Hindlimb muscle (tissue), 1 donor: ENCODE measurements at places on chromosomes 13 and 19. TPM values are rescaled to one million over a fixed set of nuclear protein-coding genes. Genes with fewer than 3 reads are reported as not detected.

The GJB2 gene
- 0.53 TPM for polyA plus RNA-seq

The ZNF441 gene
- 6.4 TPM for polyA plus RNA-seq

The METTL21C gene
- polyA plus RNA-seq = 17.5 TPM

The ICAM5 gene
- 0.23 TPM for polyA plus RNA-seq

The THAP8 gene
- polyA plus RNA-seq = 11.2 TPM

The SBK3 gene
- polyA plus RNA-seq = 0.15 TPM

The ZNF571 gene
- 6.7 TPM for polyA plus RNA-seq

The PRODH2 gene
- polyA plus RNA-seq = 0.12 TPM

DNA sequence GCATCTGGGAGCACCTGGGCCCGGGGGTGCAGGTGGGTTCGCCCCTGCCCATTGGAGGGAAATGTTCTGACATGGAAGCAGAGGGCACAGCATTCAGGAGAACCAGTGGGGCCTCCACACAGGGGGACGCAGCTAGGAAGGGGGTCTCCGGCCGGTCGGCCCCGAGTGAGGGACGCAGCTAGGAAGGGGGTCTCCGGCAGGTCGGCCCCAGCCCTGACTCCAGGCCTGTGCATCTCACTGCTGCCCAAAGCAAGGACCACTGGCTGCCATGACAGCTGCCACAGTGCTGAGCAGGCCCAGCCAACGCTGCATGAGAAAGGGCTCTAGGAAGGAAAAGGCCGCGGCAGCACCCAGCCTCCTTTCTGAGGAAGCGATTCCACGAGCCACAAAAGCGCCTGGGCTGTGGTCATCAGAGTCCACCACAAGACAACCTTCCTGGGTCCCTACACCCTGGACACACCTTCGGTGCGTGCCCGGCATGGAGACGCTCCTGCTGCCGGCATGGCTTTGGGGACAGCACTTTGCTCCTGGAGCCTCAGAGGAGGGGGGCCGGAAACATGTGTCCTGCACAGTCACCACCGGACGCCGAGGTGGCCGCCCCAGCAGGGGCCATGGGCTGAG lies 9.7 kb downstream of the RASA3 start:
- DNase-seq = no peak

GRCh38 chr19:6718741-6719539 lies 1.5 kb downstream of the C3 start:
- no peak for DNase-seq

GRCh38 chr13:31051999-31052398 lies 109.7 kb downstream of the HSPH1 start:
- no peak for DNase-seq

DNA sequence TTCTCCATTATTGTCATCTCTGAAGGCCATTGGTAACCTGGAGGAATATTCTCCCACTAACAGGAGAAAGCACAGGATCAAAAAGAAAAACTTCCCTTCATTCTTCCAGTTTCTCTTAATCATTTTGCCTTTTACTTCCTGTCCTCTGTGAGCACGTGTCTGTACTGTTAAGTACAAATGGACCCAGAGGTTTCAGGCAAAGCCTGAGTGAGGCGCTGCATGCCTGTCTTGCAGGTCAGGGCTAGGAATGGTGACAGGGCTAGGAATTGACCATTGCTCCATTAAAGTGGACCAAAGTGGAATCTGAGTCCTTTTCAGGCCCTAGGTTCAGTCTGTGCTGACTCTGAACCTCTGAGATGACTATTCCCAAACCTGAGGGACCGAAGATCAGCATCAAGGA lies 326.7 kb downstream of the SHISA2 start:
- no peak for DNase-seq

- DNase-seq = no peak
Observed at GRCh38 chr13:114068656-114069318, 63.6 kb downstream of the RASA3 start.

DNA sequence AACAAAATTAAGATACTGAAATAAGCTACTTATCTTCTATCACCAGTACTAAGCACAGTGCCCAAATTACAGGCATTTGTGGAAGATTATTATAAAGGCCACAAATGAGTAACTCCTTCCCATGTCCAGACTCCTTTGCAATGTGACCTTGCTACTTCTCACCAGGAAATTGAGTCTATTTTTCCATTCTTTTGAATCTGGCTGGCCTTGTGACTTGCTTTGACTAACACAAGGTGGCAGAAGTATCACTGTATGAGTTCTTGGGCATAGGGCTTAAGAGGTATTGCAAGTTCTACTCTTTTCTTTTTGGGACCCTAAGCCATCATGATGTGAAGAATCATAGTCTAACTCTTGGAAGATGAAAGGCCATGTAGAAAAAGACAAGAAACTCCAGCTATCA lies 49.9 kb downstream of the UGGT2 start:
- no peak for DNase-seq

DNA sequence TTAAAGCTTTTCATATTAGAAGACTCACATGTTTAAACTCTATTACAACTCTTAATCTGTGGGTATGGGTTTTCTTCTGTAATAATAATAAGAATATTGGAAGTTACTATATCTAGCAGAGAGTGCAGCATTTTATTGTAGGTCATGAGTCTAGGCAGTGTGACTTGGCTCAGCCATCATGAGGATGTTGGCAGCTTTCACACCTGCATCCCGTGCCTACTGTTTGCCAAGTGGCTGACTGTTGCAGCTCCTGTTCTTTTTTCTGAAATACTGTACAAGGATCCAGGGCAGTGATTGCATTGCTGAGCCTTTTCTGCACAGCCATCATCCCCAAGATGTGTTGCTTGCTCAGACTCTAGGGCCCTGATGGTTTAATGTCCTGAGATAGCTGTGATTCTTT lies 47.4 kb downstream of the MTUS2 start:
- DNase-seq = no peak

DNA sequence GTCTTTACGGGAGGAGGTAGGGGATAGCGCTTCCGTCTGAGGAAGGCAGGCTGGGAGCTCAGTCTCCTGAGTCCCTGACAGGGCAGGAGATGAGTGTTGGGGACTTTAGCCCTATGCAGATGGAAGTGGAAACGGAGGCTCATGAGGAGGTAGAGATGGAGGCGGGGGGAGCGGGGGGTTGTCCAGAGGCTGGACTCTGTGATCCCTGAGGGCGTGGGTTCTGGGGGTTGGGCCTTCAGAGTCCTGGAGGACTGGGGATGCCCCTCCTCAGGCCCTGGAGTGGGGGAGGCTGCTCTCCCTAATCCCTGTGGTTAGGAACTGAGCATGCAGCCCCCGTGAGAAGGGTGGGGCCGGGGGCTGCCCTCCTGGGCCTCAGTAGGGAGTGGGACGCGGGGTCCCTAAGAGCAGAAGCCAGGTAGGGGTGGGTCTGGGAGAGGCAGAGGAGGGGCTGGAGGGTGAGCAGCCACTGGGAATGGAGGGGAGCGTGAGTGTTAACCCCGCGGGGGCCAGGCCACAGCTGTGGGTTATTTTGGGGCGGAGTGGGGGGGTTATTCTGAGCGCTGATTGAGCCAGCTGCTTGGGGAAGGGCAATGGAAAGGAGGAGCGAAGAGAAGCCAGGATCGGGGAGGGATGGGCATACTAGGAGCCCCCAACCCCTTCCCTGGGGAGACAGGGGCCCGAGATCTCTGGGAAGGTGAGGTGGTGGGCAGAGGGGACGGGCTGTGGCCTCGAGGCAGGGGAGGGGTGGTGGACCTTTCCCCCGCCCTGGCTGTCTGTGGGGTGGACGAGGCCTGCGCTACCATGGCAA lies 2.8 kb downstream of the GRIN2D start:
- DNase-seq = no peak

DNA sequence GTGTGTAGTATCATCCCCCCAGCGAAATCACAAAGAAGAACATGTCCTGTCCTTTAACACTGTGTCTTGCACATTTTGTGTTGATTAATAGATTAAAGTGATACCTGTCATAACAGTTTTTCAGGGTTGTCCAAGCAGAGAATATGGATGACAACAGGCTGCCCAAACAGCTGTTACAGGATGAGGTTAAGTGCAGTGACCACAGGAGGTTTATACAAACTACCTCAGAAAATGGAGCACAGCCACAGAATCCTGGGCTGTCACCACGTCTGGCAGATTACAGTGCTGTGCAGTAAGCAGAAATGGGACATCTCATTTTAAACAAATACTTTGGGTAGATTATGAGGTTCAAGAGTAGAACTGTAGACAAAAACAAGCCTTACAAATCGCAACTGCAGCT lies 575.6 kb downstream of the DCT start:
- no peak for DNase-seq

DNA sequence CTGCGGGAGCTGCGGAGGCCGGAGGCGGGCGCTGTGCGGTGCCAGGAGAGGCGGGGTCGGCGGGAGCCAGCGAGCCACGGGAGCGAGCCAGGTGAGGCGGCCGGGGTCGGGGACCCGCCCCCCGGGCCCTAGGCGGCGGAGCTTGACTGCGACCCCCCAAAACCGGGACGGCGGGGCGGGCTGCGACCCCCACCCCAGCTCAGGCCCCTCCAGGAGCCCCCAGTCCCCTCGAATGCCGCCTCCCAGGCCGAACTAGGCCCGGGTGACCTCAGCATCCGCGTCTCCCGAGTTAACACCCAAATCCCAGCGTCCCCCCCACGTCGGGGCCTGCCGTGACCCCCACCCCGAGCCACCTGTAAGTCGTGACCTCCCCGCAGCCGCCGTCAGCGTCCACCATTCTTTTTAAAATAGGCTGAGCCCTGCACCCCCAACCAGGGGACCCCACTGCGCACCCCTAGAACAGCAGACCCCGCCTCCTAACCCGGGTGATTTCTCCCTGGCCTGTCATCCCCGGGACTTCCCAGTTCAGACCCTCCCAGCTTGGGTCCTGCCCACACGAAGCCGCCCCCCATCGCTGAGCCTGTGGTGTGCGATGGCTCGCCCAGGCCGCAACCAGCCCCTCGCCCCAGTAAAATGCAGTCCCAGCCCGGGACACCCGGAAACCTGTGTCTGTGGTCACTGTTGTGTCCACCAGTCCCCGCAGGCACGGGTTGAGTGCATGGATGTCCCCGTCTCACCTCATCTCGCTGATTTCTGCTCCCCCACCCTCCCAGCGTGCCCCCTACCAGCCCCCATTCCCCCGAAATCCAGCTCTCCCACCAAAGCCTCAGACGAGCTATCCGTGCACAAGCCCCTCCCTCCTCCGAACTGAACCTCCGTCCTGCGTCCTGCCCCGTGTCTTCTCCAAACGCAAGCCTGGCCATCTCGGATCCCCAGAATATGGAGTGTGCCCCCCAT lies 551 bp downstream of the FZR1 start:
- DNase-seq = peak; percentile 41

GRCh38 chr13:39777527-39778061 lies 122.1 kb downstream of the COG6 start:
- no peak for DNase-seq

GRCh38 chr13:36880961-36881360 lies 39.1 kb downstream of the SMAD9 start:
- no peak for DNase-seq

DNA sequence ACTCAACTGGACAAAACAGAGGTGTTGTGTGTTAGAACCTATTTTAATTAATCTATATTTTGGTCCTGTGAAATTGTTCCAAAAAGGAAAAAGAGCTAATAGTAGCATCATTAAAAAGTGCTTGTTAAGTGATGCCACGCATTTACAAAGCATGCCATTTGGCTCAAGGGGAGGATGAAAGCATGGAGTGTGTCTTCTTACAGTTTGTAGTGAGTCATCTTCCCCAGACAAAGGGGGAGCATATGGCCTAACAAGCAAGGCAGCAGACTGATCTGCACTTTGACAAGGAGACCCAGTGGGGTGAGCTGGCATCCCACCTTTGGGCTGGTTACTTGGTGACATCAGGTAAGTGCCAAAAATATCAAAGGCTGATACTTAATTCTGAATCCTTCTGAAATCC lies 297.0 kb downstream of the FGF9 start:
- DNase-seq = no peak

- DNase-seq = no peak
Observed at GRCh38 chr19:11195681-11196080, 1.7 kb downstream of the KANK2 start.

DNA sequence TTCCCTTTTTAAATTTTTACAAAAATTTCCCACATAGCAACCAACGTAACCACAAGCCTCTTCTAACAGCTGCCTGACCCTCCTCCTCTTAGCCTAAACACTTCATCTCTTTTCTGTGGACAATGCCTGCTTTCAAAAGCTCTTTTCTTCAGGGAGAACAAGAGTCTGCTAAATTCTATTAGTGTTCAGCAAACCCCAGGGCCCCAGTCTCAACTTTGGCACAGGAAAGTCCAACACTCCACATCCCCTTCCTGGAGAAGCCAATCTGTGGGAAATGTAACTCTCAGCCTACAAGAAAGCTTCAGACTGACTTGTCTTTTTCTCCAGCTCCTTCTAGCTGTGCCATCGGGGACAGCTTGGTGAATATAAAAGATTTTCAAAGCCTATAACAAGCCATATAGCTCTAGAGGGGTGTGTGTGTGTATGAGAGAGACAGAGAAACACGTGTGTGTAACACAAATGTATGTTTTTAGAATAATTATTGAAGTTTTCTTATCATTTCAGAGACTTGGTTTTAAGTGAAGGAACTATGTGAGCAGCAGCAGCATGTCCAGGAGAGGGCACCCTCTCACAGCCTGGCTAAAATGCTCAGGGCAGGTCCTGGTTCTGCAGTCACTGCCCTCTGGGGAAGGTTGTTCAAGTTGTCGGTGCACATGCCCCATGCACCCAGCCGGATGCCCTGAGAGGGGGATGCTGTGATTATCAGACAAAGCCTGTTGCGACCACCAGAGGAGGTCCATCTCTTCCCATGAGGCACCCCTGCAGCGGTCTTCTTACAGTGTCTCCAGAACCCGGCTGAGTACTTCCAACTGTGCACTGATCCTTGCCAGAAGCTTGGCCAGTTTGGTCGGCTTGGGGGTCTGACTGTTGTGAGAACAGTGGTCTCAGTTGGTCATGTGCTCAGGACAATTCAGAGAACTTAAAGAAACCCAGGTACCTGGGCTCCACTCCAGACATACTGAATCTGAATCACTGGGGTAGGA lies 34.4 kb downstream of the CCDC70 start:
- DNase-seq = peak; percentile 29

GRCh38 chr13:96229356-96229755 lies 139.4 kb downstream of the HS6ST3 start:
- DNase-seq = no peak

- peak; percentile 64 for DNase-seq
Observed at GRCh38 chr19:42253245-42254088, 1.5 kb downstream of the ERF start.

GRCh38 chr13:44843403-44843802 lies 145.9 kb downstream of the NUFIP1 start:
- no peak for DNase-seq

GRCh38 chr19:33389421-33390100 lies 16.1 kb downstream of the CEBPG start:
- no peak for DNase-seq

DNA sequence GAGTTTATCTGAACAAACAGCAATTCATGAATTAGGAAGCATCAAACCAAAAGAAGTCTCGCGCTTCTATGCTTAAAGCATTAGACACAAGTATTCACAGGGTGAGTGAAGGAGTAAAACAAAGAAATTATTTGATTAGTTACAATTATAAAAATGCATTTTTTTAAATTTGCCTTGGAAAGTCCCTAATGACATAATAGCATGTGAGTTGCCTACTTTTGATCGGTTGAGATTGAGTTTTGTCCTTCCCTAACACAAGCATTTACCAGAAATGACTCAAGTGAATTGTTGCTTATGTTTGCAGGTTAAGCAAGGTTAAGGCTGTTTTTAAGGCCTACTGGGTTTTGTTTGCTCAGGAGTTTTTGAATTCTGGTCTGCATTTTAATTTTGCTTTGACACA lies 389 bp upstream of the ZNF649 start:
- no peak for DNase-seq
